ENCODE measurements at places on chromosomes 11 and 22.

DNA sequence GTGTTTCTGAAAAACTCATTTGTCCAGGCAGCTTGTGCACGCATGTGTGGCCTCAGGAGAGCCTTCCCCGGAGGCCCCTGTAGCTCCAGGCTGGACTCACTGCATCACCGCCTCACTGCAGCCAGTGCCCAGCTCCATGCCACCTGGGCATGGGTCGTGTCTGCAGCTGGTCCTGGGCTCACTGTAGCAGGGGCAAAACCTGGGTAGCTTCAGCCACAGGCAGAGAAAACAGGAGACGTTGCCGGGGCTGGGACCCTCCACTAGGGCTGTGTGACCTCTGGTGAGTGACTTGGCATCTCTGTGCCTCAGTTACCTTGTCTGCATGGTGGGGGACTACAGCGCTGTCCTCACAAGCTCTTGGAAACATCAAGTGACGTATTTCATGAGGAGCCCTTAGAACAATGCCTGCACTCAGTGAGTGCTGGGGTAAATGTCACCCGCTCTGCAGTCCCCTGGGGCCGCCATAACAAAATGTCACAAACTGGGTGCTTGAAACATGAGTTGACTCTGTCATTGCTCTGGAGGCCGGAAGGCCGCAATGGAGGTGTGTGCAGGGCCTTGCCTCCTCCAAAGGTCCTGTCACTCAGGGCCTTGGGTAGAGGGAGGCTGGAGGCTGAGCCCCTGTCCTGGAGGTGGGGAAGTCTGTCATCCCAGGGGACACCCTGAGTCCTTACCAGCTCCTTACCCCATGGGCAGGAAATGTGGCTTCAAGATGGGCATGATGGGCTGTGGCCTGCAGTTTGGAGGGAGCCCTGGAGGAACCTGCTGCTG is 488.7 kb downstream of the TBC1D22A start:
- no peak for DNase-seq

DNA sequence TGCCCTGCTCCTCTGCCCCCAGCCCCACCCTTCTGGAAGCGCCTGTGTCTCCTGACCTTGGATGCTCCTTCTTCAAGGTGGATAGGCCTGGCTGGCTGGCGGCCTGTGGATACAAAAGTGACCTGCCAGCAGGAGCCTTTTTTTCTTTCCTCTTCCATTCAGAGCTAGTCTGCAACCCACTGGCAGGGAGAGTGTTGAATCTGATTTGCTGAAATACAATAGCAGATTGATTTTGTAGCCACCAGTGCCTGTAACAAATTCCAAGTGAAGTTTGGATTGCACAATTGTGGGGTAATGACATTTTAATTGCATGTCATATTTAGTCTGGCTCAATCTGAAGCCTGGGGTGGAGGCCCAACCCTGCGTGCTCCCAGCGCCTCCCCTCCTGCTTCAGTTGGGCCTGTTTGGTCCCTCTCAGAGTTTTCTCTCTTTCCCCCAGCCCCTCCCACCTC is 97.2 kb downstream of the GRIK4 start:
- DNase-seq = no peak

- DNase-seq = no peak
These were observed 200.8 kb upstream of the ZC3H12C start for GRCh38 chr11:109892321-109892794.

DNA sequence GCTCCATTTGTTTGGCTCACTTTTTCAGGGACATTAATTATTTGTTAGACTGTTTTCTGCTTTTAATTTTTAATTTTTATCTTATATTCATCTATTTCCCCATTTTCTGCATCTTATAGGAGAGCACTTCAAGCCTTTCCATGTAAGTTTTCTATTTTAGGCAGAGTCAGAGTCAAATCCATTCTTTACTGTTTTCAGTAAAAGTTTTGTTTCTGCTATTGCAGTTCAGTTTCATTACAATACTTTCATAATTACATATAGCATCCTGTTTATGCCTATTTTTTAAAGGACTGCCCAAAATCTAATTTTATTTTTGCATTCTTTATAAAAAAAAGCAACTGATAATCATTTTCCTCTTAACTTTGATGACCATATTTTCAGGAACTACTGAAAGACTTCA is 3.8 kb upstream of the OR10A5 start:
- no peak for DNase-seq
